ENCODE measurements at places on chromosomes 11 and 22.
A peak's percentile ranks its signal among the peaks of the same experiment; 100 is the strongest.

GRCh38 chr11:94809251-94809650 is 41.1 kb downstream of the AMOTL1 start:
- no peak for DNase-seq

- DNase-seq = no peak
These were observed 163.0 kb upstream of the SYT13 start for GRCh38 chr11:45449036-45449601.

GRCh38 chr11:44445500-44446365 is 119.7 kb upstream of the CD82 start:
- no peak for DNase-seq

DNA sequence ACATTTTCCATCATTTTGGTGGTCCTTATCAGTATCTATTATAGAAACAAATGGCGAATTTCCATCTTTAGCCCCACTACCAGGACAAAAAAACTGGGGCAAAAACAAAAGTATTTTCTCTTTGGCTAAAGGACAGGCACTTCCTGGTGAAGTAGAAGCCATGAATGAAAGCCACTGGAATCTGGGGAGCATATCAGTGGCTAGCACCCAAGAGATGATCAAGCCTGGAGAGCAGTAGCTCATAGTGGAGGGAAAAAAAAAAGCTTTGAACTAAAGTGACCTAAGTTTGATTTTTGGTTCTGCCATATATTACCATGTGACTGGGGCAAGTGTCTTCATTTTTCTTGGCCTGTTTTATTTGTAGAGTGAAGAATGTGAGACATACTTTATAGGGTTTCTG is 272.3 kb downstream of the GUCY1A2 start:
- DNase-seq = no peak

- DNase-seq = no peak
These were observed 752.3 kb downstream of the NTM start for GRCh38 chr11:132122735-132123134.

GRCh38 chr22:41995211-41995610 is 3.4 kb upstream of the WBP2NL start:
- no peak for DNase-seq

DNA sequence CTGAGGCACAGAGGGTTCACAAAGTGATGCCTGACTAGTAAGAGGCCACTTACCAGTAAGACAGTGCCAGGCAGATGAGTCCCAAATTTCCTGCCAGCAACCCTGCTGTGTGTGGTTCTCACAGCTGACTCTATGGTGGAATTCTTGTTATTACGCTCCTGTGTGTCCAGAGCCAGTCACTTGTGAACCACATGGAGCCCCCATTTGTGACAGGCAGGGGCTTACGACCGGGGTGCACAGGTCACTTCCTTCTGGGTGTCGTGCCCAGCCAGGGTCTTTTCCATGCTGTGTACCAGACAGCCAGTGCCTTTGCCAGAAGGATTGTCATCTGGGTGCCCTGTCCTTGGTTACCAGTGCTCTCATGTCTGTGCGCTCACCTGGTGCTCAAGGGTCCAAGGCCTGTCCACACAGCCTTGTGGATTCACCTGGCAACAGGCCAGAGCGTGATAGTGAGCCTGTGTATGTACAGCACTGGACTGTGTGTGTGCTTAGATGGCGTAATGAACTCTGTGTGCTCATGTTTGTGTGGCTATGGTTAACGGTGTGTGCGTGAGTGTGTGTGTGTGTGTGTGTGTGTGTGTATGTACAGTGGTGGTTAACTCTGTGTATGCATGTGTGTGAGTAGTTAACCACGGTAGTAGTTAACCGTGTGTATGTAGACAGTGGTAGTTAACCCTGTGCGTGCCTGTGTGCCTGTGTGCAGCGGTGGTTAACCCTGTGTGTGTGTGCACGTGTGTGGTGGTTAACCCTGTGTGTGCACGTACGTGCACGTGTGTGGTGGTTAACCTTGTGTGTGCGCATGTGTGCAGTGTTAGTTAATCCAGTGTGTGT is 18.6 kb downstream of the GRAMD4 start:
- no peak for DNase-seq

- no peak for DNase-seq
These were observed 57.4 kb downstream of the BUD13 start for GRCh38 chr11:116715383-116715782.

DNA sequence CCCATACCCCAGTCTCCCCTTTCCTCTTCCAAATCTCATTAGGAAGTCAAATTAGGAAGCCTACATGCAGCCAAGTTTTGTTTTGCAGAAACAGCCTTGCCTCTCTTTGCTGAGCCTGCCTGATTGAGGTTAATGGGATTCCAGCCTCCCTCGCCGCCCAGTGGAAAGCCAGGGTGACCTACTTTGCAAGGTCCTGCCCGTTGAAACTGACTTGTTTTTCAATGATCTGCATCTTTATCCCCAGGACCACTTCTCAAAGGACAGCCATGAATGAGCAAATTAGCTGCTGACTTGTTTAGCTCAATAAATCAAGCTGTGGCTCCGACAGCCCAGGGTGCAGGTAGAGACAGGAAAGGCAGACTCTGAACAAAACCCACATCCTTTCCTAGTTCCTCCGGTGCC is 110.4 kb downstream of the RRAS2 start:
- DNase-seq = no peak

- no peak for DNase-seq
These were observed 189.2 kb upstream of the TBCEL start for GRCh38 chr11:120834686-120835210.

DNA sequence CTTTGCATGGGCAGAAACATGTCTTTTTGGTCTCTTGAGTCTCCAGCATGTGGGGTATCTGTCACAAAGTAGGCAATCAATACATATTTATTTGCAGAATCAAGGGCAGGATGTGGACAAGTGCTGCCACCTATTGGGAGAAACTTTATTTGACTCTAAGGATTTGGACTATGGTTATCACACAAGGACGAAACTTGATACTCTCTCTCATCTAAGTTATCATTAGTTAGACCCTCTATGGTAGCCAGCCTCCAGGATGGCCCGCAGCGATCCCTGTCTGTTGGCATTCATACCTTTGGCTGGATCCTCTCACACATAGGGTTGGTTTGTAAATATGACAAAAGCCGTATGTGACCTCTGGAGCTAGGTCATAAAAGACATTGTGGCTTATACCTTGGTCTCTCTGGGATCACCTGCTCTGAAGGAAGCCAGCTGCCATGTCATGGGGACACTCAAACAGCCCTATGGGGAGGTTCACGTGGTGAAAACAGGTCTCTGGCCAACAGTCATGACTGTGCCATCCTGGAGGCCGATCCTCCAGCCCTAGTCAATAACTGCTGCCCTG is 1.1 kb upstream of the FBXO7 start:
- peak; percentile 14 for DNase-seq

- no peak for DNase-seq
These were observed 82.1 kb downstream of the CDKN1C start for GRCh38 chr11:2803186-2804091.

- no peak for DNase-seq
These were observed 49.5 kb downstream of the ABTB2 start for GRCh38 chr11:34308049-34308912.

- DNase-seq = no peak
These were observed 26.6 kb upstream of the SCN3B start for GRCh38 chr11:123681030-123681429.

DNA sequence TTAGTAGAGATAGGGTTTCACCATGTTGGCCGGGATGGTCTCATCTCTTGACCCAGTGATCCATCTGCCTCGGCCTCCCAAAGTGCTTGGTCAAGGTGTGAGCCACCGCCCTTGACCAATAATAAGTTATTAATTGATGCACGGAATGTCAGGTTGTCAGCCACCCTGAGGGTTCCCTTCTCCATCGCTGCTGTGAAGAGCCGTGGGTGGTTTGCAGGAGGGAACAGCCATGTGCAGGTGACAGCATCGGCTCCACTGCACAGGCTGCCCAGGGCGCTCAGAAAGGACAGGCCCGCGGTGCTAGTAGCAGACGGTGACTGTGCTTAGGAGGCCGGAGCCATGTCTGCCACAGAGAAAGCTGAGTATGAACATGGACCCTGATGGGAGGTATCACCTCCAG is 814.0 kb downstream of the BRD1 start:
- no peak for DNase-seq

- DNase-seq = no peak
These were observed 3.1 kb downstream of the CABP4 start for GRCh38 chr11:67458266-67458665.

- DNase-seq = no peak
These were observed 113.7 kb downstream of the PTPRJ start for GRCh38 chr11:48093795-48094642.

- DNase-seq = no peak
These were observed 27.4 kb upstream of the MALAT1 start for GRCh38 chr11:65471447-65471891.

DNA sequence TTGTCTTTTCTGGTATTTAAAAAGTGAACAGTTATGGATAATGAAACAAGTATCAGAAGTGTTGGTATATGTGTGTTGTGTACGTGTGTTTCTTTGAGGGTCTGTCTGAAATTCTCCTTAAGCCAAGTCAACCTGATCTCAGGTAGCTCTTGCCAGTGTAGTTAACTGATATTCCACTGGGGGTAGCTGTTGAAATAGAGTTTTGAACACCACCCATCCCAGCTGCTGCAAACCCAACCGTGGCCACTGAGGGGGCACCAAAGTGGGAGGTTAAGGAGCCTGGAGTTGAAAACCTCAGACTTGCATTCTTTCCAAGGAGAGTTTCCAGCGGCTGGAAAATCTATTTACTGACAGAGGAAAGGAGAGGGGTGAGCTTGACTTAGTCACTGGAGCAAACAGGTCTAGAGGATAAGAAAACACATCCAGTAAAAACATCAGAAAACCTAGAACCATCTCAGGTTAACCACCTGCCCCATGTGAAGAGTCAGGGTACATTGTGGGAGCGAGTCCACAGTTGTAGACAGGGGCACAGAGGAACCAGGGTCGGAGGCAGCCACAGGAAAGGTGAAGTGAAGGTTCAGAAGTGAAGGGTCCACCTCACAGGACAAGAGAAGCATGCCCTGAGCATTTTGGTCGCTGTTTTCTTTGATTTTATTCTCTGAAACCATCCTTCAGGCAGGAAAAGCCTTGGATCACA is 8.8 kb upstream of the CUL5 start:
- peak; percentile 4 for DNase-seq

DNA sequence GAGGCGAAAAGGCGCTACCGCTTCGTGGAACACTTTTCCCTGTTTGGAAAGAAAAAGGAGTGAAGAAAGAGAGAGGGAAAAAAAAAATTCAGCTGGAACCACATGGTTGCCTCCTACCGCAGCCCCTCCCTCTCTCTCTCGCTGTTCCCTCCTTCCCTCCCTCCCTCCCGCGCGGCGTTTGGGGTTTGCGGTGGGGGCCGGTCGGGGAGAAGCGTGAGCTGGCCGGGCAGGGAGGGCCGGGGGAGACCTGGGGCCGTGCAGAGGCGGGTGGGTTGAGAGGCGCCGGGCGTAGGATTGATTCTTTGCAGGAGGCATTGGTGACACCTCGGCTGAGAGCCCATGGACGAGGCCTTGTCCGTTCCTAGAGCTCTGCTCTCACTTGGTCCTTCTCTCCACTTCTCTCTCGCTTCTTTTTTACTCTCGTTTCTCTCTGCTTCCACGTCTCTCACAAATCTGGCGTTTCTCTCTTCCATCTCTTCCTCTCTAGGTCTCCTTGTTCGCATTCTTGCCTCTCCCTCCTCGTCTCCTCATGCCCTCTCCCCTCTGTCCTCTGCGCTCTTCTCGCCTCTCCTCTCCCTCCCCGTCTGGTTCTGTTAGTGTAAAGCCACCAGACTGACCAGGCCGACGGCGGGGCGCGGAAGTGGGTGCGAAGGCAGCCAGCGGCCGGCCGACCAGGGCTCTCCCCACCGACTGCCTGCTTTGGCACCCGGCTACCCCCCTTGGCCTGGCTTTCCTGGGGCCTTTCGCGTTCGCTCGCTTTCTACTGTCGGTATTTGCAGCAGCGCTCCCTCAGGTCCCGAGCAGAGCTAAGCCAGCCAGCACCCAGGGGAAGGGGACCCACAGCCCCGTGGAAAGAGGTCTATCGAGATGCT is at the start of gene CLMP:
Gene CLMP, minus strand, starts transcription at position 61 of the 872 bp plus-strand sequence. CDS start 308 bp downstream, outside the sequence.
- DNase-seq = no peak

- no peak for DNase-seq
These were observed 16.4 kb downstream of the CLTCL1 start for GRCh38 chr22:19275104-19275503.

DNA sequence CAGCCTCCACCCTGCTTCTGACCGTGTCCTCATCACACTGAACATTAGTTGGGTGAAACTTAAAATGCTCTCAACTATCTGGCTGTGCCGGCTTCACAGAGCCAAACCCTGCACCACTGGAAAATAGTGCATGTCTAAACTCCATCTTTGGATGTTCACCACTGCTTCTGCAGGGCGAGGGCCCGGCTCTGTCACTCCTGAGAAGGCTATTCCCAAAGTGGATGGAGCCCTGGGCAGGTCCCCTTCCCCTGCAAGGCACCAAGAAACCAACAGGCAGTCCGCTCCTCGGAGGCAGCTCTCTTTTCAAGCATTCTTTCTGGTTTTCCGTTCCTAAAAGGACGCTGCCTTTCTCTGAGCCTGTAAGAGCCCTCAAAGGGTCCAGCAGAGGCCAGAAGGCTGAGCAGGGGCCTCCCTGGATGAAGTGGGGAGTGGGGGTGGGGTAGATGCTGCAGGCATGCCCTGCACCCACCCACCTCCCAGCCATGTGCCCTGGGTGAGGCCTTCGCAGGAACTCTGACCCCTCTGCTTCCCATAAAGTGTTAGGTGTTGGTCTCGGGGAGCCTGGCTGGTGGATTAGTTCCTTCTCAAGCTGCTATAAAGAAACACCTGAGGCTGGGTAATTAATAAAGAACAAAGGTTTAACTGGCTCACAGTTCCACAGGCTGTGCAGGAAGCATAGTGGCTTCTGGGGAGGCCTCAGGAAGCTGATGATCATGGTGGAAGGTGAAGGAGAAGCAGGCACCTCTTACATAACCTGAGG is 23.3 kb downstream of the LINC01488 start:
- no peak for DNase-seq

All from stimulated activated CD4-positive, alpha-beta T cell treated with anti-CD3 and anti-CD28 coated beads, Interleukin-15, amount 100 ng/mL, for 48 hours (primary cell).